Thyroid gland (tissue), 4 donors: ENCODE measurements at places on chromosomes 16 and 17. TPM values are rescaled to one million over a fixed set of nuclear protein-coding genes. Genes with fewer than 3 reads are reported as not detected.

- peak; percentile 79 for DNase-seq
These were observed 868 bp downstream of the FAM20A start for GRCh38 chr17:68600067-68600930.

DNA sequence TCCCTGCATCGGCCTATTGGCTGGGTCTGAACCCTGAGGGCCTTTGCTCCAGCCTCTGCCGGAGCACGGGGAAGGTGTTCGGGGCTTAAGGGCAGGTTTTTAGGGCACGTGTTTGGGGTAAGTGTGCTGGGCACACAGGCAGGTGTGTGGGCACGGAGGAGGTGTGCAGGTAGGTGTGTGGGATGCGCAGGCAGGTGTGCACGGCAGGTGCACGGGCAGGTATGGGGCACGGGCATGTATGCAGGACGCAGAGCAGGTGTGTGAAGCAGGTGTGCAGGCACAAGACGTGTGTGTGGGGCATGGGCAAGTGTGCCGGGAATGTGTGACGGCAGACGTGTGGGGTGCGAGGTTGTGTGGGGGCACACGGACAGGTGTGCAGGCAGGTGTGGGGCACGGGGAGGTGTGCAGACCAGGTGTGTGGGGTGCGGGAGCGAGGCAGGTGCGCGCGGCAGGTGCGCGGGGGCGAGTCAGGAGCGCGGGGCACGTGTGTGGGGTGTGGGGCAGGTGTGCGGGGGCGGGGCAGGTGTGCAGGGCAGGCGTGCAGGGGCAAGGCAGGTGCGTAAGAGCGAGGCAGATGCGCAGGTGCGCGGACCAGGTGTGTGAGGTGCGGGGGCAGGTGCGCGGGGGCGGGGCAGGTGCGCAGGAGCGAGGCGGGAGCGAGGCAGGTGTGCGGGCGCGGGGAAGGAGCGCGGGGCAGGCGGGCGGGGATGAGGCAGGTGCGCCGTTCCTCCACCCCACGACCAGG lies 28.6 kb upstream of the METRNL start:
- DNase-seq: peak; percentile 50

DNA sequence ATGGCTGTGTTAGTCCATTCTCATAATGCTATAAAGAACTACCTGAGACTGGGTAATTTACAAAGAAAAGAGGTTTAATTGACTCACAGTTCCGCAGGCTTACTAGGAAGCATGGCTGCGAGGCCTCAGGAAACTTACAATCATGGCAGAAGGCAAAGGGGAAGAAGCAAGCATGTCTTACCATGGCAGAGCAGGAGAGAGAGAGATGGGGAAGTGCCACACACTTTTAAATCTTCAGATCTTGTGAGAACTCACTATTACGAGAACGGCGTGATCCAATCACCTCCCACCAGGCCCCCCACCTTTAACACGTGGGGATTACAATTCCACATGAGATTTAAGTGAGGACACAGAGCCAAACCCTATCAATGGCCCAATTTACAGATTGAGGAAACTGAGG lies 96.5 kb downstream of the SDK2 start:
- no peak for DNase-seq

The CCT6B gene
- 3.8 TPM for total RNA-seq

GRCh38 chr16:106623-107324 lies 28.7 kb downstream of the MPG start:
- peak; percentile 67 for DNase-seq

GRCh38 chr16:84360170-84360569 lies 8.2 kb upstream of the ATP2C2 start:
- DNase-seq: no peak

The UBALD2 gene
- total RNA-seq: 18.2 TPM

- peak; percentile 43 for DNase-seq
These were observed 102.6 kb downstream of the ZNF778 start for GRCh38 chr16:89319886-89320781.

DNA sequence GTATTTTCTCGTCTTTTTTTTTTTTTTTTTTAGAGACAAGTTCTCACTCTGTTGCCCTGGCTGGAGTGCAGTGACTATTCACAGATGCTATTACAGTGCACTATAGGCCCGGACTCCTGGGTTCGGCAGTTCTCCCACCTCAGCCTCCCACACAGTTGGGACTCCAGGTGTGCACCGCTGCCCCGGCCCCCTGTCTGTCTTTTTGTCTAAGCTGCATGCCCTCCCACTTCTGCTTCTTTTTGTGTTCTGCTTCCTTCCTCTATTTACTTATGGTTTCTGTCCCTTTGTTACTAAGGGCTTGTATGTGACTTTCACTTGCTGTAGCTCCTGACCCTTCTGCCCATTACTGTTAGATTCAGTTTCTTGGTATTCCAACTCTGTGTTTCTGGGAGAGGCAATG lies 20.5 kb downstream of the SLC7A6 start:
- no peak for DNase-seq

DNA sequence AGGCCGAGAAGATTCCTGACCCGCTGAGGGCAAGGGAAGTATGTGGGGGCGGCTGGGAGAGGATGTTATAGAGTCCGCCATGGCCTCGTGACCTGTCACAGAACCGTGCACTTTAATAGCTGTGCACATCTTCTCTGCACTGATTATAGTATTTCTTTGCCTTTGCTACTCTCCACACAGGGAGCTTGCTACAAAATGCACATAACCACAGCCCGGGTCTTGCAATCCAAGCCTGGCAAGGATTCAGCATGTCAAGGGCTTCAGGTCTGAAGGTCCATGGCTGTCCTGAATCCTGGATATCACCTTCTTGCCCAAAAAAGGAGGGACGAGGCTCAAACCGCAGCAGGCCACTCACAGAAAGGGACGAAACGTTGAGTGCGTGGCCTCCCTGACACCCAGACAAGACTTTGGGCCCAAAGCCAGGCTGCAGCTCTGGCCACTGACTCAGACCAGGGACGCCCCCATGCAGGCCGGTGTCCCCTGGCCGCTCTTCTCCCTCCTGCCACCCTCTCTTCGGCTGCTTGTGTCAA lies 43.7 kb downstream of the USP22 start:
- peak; percentile 77 for DNase-seq

- no peak for DNase-seq
These were observed 97.1 kb downstream of the PITPNC1 start for GRCh38 chr17:67474081-67474661.

The POLR2C gene
- 212 TPM for total RNA-seq

- peak; percentile 15 for DNase-seq
These were observed 2.6 kb downstream of the SHBG start for GRCh38 chr17:7632492-7632894.
